Skeletal muscle cell (primary cell): ENCODE measurements at places on chromosomes 16 and 17.

GRCh38 chr16:3654249-3654991, at the start of gene DNASE1:
Gene DNASE1 (plus strand): TSS chr16:3654691. CDS start chr16:3655374, 683 bp downstream.
- no peak for DNase-seq

DNA sequence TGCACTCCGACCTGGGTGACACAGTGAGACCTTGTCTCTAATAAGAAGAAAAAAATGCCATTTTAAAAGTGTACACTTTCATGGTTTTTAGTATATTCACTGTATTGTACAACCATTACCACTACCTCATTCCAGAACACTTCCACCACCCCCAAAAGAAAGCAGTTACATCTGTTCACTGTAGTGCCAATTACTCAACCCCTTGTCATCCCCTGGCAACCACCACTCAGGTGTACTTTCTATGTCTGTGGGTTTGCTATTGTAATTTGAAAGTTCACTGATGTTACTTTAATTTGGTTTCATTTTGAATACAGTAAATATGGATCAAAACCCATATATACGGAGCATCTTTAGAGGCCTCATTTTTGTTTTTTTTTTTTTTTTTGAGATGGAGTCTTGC, 6.1 kb downstream of the ZG16 start:
- no peak for DNase-seq

- DNase-seq = no peak
Observed at GRCh38 chr16:23668873-23669272, 9.8 kb upstream of the PLK1 start.

DNA sequence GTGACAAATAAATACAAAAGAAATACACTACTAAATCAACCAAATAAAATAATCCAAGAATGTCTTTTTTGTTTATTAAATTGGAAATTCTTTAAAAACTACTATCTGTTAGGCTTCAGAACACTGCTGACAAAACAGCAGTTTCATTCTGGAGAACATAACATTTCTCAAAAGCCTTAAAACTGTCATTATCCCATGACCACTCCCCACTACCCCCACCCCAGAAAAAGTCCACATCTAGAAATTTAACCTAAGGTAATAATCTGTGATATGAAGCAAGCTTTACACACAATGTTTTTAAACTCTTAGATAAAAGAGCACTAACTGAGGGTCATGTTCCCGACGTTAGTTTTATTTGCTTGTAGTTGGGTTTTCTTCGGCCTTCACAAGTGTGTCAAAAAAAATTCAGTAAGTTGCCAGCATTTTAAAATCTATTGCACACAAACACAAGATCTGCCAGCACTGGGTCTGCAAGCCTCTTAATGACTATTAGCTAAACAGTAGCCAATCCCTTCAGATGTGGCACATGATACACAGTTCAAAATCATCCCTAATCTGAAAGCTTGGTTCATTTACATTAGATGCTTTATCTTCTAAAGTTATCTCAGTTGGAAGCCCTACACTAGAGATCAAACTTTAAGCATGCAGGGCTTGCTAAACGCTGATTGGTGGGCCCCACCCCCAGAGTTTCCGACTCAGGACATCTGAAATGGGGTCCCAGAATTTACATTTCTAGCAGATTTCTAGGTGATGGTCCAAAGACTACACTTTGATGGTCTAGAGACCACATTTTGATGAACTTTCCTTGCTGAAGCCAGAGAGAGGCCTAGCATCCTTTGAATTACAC, 75.2 kb downstream of the KANSL1 start:
- DNase-seq = no peak

DNA sequence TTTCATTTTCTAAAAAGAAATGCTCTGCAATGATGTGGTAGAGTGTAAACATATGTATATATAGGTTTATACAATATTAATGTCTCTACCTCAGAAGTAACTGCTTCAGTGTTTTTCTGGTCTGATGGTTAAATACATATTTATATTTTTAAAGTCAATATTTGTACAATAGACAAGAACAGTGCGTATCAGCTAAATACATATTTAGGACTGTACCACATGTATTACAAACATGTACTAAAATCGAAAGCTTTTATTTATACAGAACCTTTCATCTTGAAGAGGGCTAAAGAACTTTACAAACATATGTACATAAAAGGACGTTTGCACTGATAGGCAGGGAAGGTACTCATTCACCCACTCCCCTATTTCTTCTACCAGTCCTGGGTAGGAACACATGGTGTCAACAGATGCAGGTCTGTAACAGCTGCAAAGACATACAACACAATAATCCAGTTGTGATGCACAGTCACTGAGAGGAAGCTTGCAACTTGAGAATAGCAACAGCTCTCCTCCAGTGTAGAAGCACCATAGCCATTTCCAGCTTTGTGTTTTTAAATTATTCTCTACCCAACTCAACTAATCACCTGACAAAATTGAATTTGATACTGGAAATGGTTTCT, 206.9 kb upstream of the C17orf78 start:
- no peak for DNase-seq

DNA sequence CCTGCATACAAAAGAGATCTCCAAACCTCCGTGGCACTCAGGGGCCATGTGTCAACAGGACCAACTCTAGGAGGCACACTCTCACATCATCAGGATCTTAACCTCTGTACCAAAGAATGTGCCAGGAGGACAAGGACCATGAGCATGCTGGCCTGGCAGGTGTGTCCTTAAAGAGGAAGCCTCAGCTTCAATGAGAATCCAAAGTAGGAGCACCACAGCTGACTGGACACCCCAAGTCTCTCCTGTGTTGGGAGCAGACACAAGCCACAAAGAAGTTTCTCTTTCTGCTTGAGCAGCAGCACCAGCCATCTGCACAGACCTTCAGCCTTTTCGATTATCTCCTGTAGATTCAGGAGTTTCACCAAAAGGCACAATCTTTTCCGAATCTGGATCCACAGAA, 1734.5 kb downstream of the TP53TG3F start:
- DNase-seq = no peak

GRCh38 chr17:2433696-2434095, 32.8 kb upstream of the MNT start:
- DNase-seq = no peak

GRCh38 chr16:23679274-23679985, 741 bp downstream of the PLK1 start:
- DNase-seq = no peak

DNA sequence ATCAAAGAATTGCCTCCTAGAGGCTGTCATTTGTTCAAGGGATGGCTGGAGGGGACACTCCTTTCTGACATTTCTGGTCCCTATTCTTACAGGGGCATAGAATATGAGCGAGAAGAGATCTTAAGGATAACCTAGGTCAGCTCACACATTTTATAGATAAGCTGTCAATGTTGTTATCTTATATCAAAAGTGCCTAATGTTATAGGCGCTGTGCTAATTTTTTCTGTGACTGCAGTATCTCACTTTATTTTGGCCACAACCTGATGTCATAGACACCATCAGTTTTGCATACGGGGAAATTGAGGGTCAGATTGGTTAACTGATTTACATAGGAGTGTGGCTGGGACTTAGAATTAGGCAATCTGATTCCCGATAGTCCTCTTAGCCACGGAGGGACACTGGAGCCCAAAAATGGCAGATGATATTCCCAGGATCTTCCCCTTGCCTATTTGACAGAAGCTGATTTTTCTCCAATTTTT, 1.2 kb downstream of the CPD start:
- DNase-seq = no peak

- DNase-seq = no peak
Observed at GRCh38 chr16:10541366-10541765, 39.0 kb downstream of the EMP2 start.

GRCh38 chr16:73058616-73059409, 10.9 kb upstream of the ZFHX3 start:
- no peak for DNase-seq

- no peak for DNase-seq
Observed at GRCh38 chr17:36932694-36933511, 4.4 kb upstream of the LHX1 start.
